ENCODE measurements at places on chromosomes 2 and 18.
A peak's percentile ranks its signal among the peaks of the same experiment; 100 is the strongest.

DNA sequence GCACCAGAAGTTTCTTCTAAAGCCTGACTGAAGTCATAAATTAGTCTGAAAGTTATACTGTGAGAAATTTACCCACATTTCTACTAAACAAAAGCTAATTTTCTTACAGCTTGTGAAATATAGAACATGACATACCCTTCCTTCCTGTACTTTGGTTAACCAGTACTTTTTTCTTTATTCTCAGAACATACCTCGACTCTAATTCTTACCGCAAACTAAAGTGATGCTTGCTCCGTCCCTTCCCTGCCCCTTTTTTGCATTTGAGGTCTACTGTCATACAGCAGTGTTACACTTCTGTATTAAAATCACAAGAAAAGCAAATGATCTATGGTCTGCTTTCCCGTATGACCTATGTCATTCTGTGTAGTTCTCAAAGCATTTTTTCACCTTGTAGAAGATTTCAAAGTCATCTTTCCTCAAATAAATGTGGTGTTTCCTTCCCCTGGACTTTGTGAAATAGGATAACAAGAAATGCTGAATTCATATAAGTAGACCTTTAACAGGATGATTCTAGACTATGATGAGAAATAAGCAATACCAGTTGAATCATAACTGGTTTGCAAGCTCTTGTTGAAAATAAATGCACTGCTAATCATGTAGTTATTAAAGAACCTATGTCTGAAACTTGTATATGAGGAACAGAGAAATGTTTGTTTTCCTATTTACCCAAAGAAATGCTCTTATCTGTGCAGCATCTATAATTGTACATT, 30.4 kb downstream of the CYTIP start:
- DNase-seq, result no peak

GRCh38 chr18:23956483-23956882, 58.1 kb upstream of the TTC39C start:
- no peak for DNase-seq

- DNase-seq, result peak; percentile 44
Observed at GRCh38 chr2:80026040-80026729, 278.4 kb downstream of the LRRTM1 start.

- peak; percentile 18 for DNase-seq
Observed at GRCh38 chr2:236969767-236970655, 115.7 kb upstream of the COPS8 start.

DNA sequence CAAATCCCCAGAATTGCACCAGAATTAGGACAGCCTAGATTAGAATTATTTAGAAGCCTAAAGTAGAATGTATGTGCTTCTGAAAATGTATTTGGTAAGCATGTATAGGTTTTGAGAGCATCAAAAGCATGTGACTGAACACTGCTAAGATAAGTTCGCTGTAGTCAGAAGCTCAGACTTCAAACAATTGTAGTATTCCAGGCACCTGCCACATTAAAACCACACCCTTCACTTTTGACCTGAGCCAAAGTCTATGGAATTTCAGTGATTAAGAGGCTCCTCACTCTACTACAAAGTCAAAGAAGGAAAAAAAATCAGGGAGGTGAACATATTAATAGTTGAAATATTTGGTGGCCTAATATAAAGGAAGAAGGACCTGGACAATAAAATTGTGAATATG, 8.2 kb downstream of the KCNJ3 start:
- no peak for DNase-seq

DNA sequence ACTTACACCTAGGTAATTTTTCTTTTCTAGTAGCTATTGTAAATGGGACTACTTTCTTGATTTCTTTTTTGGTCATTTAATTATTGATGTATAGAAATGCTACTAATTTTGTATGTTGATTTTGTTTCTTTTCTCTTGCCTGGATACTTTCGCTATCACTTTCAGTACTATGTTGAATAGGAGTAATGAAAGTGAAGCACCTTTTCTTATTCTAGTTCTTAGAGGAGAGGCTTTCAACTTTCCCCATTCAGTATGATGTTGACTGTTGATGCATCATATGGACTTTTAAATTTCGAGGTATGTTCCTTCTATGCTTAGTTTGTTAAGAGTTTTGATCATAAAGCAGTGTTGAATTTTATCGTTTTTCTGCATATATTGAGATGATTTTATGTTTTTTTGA, 142.5 kb downstream of the CDH19 start:
- no peak for DNase-seq

GRCh38 chr2:239905306-239905705, 119.8 kb downstream of the NDUFA10 start:
- DNase-seq, result no peak

DNA sequence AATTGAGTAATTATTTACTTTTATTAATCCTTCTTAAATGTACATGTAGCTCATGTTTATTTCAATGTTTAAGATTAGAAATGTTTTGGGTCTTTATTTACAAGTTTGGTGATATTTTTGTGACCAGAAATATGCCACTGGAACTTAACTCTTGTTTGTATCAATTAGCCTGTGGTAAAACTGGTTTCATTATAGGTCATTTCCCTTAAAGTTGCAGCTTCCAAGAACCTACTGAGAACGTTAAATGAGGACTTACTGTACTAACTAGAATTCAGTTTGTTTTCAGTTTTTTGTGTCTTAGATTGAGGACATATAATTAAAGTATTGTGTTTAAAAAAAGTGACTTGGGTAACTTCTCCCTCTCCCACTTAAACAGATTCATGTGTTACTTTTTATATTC, 4.3 kb downstream of the TYW5 start:
- no peak for DNase-seq

DNA sequence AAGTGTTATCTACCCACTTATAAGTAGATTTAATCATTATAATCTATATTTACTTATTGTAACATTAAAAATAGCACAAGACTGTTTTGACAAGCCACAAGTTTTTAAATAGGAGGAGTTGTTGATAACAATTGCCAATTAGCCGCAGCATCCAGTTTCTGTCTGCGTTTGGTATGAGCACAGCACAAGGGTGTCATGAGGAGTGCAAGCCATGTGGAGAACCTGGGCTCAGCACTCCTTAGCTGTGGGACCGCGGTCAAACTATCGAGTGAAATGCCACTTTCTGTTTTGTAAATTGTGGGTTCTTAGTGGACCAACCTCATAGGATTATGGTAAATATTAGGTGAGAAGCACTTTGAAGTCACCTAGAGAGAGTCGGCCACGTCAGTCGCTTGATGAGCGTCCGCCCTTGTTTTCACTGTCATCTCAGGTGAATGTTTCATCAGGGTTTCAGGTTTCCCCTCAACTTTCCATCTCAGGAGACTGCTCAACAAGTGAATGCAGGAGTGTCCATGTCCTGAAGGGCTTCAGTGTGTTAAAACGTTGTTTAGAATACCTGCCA, 294.5 kb downstream of the ZNF407 start:
- DNase-seq, result no peak

DNA sequence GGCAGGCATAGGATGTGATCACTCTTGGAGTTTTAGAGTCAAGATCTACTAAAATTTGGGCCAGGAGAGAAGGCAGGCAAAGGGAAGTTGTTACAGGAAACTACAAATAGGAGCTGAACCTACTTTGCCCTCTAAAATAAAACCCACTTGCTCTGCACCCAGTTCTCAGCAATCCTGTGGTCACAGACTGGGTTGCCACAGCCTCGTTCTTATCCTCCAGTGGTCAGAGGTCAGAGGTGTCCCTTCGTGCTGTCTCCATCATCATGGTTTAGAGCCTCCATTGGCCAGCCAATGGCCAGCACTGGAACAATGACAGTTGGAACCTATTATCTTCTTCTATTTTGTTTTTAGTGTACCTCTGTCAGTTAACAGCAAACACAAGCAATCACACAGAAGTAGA, 90.7 kb upstream of the TNP1 start:
- no peak for DNase-seq

GRCh38 chr2:62586981-62587380, 81.0 kb upstream of the TMEM17 start:
- peak; percentile 39 for DNase-seq

GRCh38 chr2:43194121-43194869, 32.1 kb downstream of the ZFP36L2 start:
- DNase-seq, result no peak

GRCh38 chr2:224833986-224834385, 117.8 kb upstream of the CCDC195 start:
- peak; percentile 21 for DNase-seq

GRCh38 chr2:192579965-192580700, 385.4 kb upstream of the TMEFF2 start:
- no peak for DNase-seq

- peak; percentile 64 for DNase-seq
Observed at GRCh38 chr2:122451040-122451439, 695.6 kb downstream of the TSN start.

- DNase-seq, result no peak
Observed at GRCh38 chr18:55550471-55550870, 37.5 kb downstream of the TCF4 start.

- no peak for DNase-seq
Observed at GRCh38 chr2:47162780-47163179, 7.7 kb upstream of the STPG4 start.

DNA sequence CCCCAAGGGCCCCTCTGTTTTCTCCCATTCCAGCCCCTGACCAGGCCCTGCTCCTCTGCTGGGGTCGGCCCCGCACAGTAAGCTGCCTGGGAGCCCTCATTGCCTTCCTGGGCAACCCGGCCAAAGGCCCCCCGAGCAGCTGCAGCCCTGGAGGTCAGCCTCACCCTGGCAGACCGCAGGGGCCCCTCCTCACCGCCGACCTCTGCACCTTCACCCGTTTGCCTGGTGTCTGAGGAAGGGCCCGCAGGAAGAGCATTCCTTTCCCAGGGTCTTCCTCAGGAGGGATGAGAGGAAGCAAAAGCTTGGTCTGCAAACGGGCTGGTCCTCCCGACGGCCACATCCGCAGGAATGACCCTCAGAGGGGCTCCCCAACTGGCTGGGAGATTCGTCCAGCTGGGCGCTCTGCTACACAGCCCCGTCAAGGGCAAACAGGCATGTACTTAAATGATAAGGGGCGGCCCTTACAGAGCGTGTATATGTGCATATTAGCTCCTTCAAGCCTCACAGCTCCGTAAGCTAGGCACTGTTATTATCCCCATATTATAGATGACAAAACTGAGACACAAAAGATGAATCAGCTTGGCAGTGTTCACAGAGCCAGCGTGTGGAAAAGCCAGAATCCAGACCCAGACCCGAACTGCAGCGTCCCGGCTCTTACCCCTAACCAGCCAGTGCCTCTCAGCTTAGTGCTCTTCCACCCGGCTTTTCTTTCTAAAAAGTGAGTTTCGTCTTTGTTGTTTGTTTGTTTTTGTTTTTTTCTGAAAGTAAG, 52.8 kb downstream of the SLC4A1AP start:
- no peak for DNase-seq

DNA sequence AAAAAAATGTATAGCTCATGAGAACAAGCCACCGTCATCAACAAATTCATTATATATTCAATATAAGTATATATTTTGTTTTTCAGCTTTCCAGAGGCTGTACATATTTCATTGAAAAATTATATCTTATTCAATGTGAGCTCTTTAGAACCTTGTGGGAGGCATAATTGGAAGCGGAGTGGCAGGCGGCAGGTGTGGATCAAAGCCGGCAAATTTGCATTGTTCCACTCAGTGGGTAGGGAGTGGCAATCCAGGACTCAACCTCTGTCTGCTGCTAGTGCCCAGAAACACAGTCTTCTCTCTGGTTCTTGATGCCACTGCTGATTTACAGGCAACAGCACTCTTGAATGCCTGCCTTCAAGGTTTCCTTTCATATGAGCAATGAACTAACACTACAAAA, 46.9 kb downstream of the GCA start:
- DNase-seq, result no peak

GRCh38 chr2:106107509-106108131, 86.5 kb downstream of the UXS1 start:
- DNase-seq, result peak; percentile 68

DNA sequence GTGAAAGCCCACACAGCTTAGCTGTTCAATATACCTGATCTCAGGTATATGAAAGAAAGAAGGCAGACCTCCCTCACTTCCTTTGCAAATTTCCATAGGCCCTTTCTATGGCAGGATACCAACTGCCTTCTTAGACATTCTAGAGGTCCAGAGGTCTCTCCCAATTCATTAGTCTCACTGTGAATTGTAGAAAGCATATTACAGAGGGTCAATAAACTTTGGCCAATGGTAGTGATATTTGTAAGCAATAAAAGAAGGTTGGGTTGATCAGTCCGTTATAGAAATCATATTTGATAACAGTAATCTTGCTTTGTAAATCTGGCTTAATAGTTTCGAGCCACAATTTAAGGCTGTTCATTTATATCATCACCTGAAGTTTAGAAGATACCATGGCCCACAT, 50.7 kb upstream of the ATP8B1 start:
- no peak for DNase-seq

GRCh38 chr2:229856413-229856812, 65.4 kb downstream of the TRIP12 start:
- DNase-seq, result no peak

- no peak for DNase-seq
Observed at GRCh38 chr18:8107426-8107825, 501.8 kb upstream of the RAB12 start.

- no peak for DNase-seq
Observed at GRCh38 chr2:181902625-181903024, 11.1 kb downstream of the ITPRID2 start.

DNA sequence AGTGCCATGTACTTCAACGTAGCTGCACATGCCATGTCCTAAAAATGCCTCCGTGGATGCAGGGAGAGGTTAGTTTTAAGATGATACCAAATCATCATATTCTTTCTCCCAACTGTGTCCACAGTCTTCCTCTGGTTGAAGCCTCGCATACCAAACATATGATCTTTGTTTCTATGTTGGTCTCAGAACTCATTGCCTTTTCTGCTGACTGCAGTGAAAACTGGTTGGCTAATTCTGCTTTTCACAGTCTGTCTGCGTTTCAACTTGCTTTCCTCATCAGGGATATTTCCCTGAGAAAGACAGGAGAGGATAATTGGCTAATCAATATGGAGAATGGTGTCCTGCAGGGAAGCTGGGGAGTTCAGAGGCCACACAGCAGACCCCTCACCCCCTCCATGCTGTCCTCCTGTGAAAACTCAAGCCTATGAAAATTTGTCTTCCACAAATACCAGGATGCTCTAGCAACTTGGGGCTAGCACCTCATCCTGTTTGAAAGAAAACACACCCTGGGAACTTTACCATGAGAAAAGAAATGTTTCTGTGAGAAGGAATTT, 192.2 kb upstream of the PXDN start:
- no peak for DNase-seq

DNA sequence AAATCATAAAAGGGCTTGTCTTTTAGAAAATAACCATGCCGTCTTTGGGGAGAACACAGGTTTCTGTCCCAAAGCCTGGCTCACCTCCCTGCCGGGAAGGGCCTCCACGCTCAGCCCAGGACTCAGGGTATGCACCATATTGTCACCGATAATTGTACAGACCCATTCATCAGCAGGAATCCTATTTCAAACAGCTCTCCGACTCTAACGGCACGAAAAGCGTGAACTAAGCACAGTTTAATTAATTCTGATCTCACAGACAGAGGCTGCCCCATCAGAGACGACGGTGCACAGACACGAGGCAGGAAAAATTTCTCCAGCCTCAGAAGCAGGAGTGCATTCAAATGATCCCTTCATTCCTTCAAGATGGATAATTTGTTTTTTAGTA, 276.2 kb downstream of the MYCN start:
- no peak for DNase-seq

GRCh38 chr18:59032308-59032707, 107.4 kb upstream of the SEC11C start:
- DNase-seq, result no peak

GRCh38 chr18:45376193-45376592, 239.1 kb upstream of the SLC14A2 start:
- peak; percentile 33 for DNase-seq

All from GM23248 (cell line).